ENCODE measurements at places on chromosomes 5 and 9.

DNA sequence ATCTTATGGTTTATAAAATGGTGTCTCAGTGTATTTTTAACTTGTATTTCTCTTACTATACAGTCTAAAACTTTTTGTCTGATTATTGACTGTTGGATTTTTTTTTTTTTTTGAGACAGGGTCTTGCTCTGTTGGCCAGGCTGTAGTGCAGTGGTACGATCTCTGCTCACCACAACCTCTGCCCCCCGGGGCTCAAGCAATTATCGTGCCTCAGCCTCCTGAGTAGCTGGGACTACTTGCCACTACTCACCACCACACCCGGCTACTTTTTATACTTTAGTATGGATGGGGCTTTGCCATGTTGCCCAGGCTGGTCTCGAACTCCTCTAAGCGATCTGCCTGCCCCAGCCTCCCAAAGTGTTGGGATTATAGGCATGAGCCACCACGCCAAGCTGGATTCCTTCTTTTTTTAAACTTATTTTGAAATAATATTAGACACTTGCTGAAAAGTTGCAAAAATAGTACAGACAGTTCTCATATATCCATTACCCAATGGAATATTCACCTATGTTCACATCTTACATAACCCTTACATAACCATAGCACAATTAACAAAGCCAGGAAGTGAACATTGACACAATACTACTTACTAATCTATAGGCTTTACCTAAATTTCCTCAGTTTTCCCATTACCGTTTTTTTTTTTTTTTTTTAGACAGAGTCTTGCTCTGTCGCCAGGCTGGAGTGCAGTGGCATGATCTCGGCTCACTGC is 47.2 kb downstream of the STOM start:
- no peak for DNase-seq

DNA sequence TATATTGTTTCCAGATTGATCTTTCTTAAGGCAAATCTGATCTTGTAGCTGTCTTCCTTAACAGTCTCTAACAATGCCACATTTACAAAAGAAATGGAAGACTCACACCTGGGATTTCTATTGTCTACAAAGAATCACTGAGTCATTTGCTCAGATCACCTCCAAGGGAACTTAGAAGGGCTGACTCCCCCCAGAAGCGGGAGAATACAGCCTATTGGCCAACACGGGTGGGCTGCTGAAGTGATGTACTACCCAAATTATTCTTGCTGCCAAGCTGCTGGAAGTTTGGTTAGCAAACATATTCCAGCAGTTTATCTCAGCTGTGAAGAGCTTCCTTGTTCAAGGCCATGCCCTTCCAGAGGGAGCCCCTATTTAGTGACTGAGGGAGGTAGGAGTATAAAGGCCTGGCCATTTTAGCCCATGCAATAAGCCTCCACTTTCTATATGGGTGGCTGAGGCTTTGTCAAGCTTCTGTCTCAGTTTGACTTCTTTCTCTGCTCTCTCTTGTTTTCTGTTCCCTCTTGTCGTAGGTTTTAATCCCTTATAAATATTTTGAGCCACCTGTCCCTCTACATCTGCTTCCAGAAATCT is 379.4 kb downstream of the PRR16 start:
- no peak overlapping the region for H3K4me3 ChIP-seq
- no peaks in the 10 kb centered on the region for H3K36me3 ChIP-seq
- H3K27ac ChIP-seq, result no peak overlapping the region
- DNase-seq, result no peak

DNA sequence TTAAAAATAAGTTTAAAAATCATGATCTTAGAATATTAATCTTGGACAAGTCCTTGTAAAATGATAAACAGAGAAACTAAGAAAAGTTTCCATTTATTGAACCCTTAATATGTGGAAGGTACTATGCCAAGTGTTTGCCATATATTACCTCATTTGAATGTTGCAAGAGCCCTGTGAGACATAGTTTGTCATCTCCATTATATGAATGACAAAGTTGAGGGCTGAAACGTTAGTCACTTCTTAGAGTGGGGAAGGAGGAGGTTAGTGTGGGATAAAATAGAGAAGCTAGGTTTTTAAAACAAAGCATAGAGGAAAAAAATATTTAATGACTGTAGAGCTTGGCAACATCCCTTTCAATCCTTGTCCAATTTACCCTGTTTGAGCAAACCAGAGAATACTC is 2.0 kb downstream of the TNC start:
- H3K4me3 ChIP-seq, result peak overlapping the region; percentile 91
- no peaks in the 10 kb centered on the region for H3K27me3 ChIP-seq
- peak overlapping the region; percentile 79 for H3K27ac ChIP-seq
- peaks cover 42% of the 10 kb centered on the region for H3K4me1 ChIP-seq

GRCh38 chr5:157130925-157131324 is 11.7 kb downstream of the MED7 start:
- DNase-seq, result no peak
- no peak overlapping the region for H3K4me3 ChIP-seq
- no peaks in the 10 kb centered on the region for H3K36me3 ChIP-seq
- H3K4me1 ChIP-seq, result no peaks in the 10 kb centered on the region

GRCh38 chr5:128927644-128928043 is 37.6 kb upstream of the SLC27A6 start:
- H3K27ac ChIP-seq, result no peak overlapping the region
- H3K4me1 ChIP-seq, result no peaks in the 10 kb centered on the region
- no peak for DNase-seq

- H3K4me1 ChIP-seq, result no peaks in the 10 kb centered on the region
- no peaks in the 10 kb centered on the region for H3K27me3 ChIP-seq
- no peaks in the 10 kb centered on the region for H3K36me3 ChIP-seq
- no peak overlapping the region for H3K27ac ChIP-seq
Observed at GRCh38 chr5:101897914-101898313, 398.2 kb downstream of the SLCO4C1 start.

- H3K4me1 ChIP-seq, result no peaks in the 10 kb centered on the region
- H3K36me3 ChIP-seq, result no peaks in the 10 kb centered on the region
- peaks cover 31% of the 10 kb centered on the region for H3K27me3 ChIP-seq
- DNase-seq, result no peak
- no peak overlapping the region for H3K27ac ChIP-seq
- no peak overlapping the region for H3K4me3 ChIP-seq
Observed at GRCh38 chr9:134071149-134071548, 3.3 kb upstream of the BRD3 start.

- H3K4me3 ChIP-seq, result peak overlapping the region; percentile 98
- peak overlapping the region; percentile 89 for H3K27ac ChIP-seq
- peaks cover 43% of the 10 kb centered on the region for H3K4me1 ChIP-seq
- peaks cover 37% of the 10 kb centered on the region for H3K36me3 ChIP-seq
- no peaks in the 10 kb centered on the region for H3K27me3 ChIP-seq
Observed at GRCh38 chr9:35687972-35688557, 1.7 kb downstream of the TPM2 start.

DNA sequence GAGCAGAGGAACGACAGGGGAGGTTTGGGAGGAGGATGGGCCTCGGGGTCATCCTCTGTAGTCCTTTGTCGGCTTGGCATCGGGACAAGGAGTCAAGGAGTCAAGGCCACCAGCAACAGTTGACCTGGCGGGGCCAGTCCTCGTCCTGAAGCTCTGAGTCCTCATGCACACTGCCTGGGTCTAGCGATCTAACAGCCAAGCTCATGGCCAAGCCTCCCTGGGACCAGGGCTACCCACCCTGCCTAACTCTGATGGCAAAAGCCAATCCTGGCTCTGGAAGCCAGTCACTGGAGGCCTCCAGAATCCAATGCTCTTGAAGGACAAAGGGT is 49.8 kb downstream of the CAMK2A start:
- no peak for DNase-seq
- no peaks in the 10 kb centered on the region for H3K4me1 ChIP-seq
- no peak overlapping the region for H3K4me3 ChIP-seq

- peak; percentile 10 for DNase-seq
- peak overlapping the region; percentile 3 for H3K4me3 ChIP-seq
- H3K4me1 ChIP-seq, result peaks cover 40% of the 10 kb centered on the region
- H3K36me3 ChIP-seq, result no peaks in the 10 kb centered on the region
- H3K27me3 ChIP-seq, result no peaks in the 10 kb centered on the region
Observed at GRCh38 chr5:19855453-19855852, 132.5 kb downstream of the CDH18 start.

- H3K36me3 ChIP-seq, result no peaks in the 10 kb centered on the region
- H3K4me1 ChIP-seq, result peaks cover 26% of the 10 kb centered on the region
- no peak overlapping the region for H3K27ac ChIP-seq
- H3K4me3 ChIP-seq, result peak overlapping the region; percentile 99
Observed at GRCh38 chr9:38066197-38066913, 2.7 kb downstream of the SHB start.

GRCh38 chr5:56097055-56097454 is 102.3 kb upstream of the IL6ST start:
- no peak overlapping the region for H3K4me3 ChIP-seq
- H3K27ac ChIP-seq, result no peak overlapping the region
- no peaks in the 10 kb centered on the region for H3K36me3 ChIP-seq

- H3K27ac ChIP-seq, result no peak overlapping the region
- H3K27me3 ChIP-seq, result no peaks in the 10 kb centered on the region
- no peak for DNase-seq
- no peaks in the 10 kb centered on the region for H3K36me3 ChIP-seq
- H3K4me3 ChIP-seq, result no peak overlapping the region
- no peaks in the 10 kb centered on the region for H3K4me1 ChIP-seq
Observed at GRCh38 chr5:102231693-102232619, 64.1 kb downstream of the SLCO4C1 start.

DNA sequence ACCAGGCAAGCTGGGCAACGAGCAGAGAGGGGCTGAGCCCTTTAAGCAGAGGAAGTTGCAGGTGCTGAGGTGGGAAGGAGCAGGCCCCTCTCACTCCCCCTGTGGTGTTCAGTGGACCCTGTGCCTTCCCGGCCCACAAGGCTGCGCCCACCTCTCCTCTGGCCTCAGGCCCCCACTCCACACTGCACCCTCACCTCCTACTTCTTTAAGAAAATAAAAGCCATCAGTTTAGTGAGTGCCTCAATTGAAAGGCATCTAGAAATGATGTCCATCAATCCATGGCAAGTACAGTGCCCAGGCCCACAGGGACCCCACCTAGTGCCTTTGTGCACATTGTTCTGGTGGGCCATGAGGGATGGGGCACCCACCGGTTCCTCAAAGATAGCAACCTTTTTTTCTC is 158.0 kb downstream of the PAX5 start:
- H3K27ac ChIP-seq, result no peak overlapping the region
- H3K27me3 ChIP-seq, result peaks cover 31% of the 10 kb centered on the region
- DNase-seq, result no peak
- H3K36me3 ChIP-seq, result no peaks in the 10 kb centered on the region

DNA sequence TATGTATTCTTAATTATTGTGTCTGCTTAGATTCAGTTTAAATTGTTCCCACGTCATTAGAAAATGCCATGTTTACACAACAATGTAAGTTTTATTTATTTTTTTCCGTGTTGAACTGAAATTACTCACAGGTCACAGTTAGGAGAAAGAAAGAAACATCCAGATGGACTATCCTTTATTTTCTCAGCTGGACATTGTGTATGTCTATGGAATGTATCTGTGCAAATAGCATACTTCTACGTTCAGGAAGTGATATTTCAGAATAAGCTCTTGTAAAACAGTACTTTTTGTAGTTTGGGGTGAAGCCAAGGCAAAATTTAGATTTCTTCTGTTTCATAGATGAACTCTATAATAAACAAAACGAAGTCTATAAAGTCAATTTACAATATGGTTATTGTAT is 249.0 kb upstream of the ZNF608 start:
- H3K4me1 ChIP-seq, result peaks cover 7% of the 10 kb centered on the region
- no peak overlapping the region for H3K4me3 ChIP-seq
- no peak overlapping the region for H3K27ac ChIP-seq
- no peak for DNase-seq

DNA sequence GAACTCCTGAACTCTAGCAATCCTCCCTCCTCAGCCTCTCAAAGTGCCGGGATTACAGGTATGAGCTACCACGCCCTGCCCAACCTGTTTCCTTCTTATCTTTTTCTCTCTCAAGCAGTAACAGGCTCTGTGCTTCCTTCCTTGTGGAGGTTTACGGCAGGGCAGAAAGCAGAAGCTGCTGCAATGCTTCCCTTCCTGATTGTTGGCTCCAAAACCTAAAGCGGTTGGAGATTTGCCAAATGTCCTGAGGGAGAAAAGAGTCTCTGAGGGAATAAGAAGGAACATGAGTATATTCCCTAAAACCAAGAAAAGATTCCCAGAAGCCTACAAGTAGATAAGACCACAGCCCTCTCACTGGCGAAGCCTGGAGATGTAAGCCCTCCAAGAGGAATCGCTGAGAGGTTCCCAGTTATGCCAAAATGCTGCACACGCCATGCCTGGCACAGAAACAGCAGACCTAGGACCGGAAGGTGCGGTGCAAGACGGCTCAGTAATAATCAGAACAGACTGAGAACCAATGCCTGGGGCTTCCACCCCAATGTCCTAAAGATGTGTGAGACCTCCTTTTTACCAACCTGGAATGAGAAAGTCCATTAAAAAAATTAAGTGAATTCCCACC is 73.2 kb downstream of the APTX start:
- H3K27ac ChIP-seq, result no peak overlapping the region
- H3K27me3 ChIP-seq, result peaks cover 15% of the 10 kb centered on the region
- no peak overlapping the region for H3K4me3 ChIP-seq
- no peaks in the 10 kb centered on the region for H3K36me3 ChIP-seq
- no peaks in the 10 kb centered on the region for H3K4me1 ChIP-seq
- DNase-seq, result peak; percentile 4

GRCh38 chr9:76619640-76620039 is 144.6 kb upstream of the PCA3 start:
- H3K4me3 ChIP-seq, result no peak overlapping the region
- H3K27ac ChIP-seq, result peak overlapping the region; percentile 62
- peak; percentile 43 for DNase-seq
- peaks cover 27% of the 10 kb centered on the region for H3K4me1 ChIP-seq
- no peaks in the 10 kb centered on the region for H3K27me3 ChIP-seq

DNA sequence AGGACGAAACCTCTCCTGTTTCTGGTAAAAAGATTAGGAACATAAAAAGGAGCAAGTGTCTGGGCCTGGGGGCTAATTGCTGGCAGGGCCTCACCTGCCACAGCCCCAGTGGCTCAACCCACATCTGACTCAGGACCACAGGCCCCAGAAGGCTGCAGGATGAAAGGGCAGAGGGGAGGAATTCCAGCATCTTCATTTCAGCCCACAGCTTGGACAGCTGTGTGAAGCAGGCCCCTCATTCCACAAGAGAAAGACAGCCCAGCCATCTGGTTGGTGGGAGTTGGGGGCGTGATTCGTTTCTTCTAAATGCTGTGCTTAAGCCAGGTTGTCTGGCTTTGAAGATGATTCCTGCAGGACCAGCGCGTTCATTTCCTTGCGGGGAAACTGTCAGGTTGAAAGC is 29.1 kb downstream of the NKX2-5 start:
- peaks cover 40% of the 10 kb centered on the region for H3K27me3 ChIP-seq
- H3K4me3 ChIP-seq, result no peak overlapping the region
- H3K27ac ChIP-seq, result no peak overlapping the region

GRCh38 chr5:90968319-90968718 is 409.7 kb downstream of the ADGRV1 start:
- peak; percentile 9 for DNase-seq
- H3K4me3 ChIP-seq, result no peak overlapping the region
- no peaks in the 10 kb centered on the region for H3K4me1 ChIP-seq
- no peaks in the 10 kb centered on the region for H3K36me3 ChIP-seq
- no peak overlapping the region for H3K27ac ChIP-seq
- peaks cover 65% of the 10 kb centered on the region for H3K27me3 ChIP-seq

- no peaks in the 10 kb centered on the region for H3K27me3 ChIP-seq
- DNase-seq, result no peak
- no peak overlapping the region for H3K27ac ChIP-seq
- H3K36me3 ChIP-seq, result no peaks in the 10 kb centered on the region
- peaks cover 30% of the 10 kb centered on the region for H3K4me1 ChIP-seq
- no peak overlapping the region for H3K4me3 ChIP-seq
Observed at GRCh38 chr5:111548348-111548950, 36.1 kb upstream of the STARD4 start.

- peaks cover 56% of the 10 kb centered on the region for H3K36me3 ChIP-seq
- H3K27me3 ChIP-seq, result no peaks in the 10 kb centered on the region
- peak; percentile 69 for DNase-seq
- H3K4me1 ChIP-seq, result peaks cover 32% of the 10 kb centered on the region
Observed at GRCh38 chr5:38922199-38922598, 76.4 kb downstream of the OSMR start.
